ENCODE measurements at places on chromosomes 1 and 21.
A peak's percentile ranks its signal among the peaks of the same experiment; 100 is the strongest.

GRCh38 chr1:97764991-97765390 is 155.8 kb downstream of the DPYD start:
- DNase-seq, result no peak

DNA sequence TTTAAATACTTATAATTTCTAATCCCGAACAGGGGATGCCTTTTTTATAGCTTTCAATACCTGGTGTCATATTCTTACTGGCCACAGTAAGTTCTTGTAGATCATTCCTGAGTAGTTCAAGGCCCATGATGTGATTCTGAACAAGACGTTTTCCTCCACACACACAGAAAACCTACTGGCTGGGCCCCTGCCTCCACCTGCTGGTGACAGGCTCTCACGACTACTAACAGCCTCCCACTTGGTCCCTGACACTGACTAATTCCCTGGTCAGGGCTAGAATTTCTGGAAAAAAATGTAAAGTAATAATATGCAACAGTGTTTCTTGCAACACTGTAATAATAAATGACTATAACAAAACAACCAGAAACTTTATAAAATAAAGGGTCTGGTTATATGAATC is 50.4 kb upstream of the RIPK4 start:
- DNase-seq, result no peak

GRCh38 chr1:14298806-14299205 is 299.7 kb upstream of the KAZN start:
- no peak for DNase-seq

DNA sequence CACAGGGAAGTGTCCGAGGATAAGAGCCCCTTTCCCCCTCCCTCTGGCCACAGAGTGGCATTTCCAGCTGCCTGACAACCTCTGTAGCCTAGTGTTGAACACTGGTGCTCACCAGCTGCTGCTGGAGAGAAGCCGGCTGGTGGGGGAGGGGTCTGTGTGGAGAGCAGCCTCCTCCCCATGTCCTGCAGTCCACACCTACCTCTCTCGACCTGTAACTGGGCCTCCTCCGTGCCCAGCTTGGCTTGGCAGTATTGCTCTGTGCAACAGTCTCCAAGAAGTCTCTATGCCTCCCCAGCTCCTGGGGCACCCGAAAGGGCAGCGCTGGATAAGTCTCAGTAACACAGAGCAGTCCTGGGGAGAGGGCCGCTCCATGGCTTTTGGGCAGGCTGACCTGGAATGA is 17.0 kb downstream of the PAPPA2 start:
- DNase-seq, result peak; percentile 42

- no peak for DNase-seq
Observed at GRCh38 chr1:169245706-169246105, 121.9 kb downstream of the NME7 start.

- DNase-seq, result peak; percentile 25
Observed at GRCh38 chr1:54153535-54154439, 987 bp upstream of the CDCP2 start.

DNA sequence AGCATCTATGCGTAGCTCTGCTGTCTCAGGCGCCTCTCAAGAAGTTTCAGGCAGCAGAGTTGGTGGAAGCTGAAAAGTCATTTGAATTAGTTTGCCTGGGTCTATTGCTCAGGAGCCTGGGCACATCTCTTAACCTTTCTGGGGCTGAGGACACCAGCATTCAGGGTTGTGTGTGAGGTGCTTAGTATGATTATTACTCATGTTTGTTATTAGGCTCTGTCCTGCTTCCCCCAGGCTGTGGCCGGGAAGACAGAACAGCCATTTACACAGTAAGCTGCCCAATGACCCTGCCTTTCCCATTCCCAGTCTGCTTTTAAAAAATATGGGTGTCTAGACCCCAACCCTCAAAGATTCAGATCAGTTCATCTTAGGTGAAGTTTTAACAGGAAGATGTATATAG is 53.9 kb upstream of the CACNA1E start:
- DNase-seq, result no peak

Data from NCI-H510A (cell line).